ENCODE measurements at places on chromosomes 5 and 9.

- DNase-seq: no peak
These were observed 166.6 kb upstream of the GAS1 start for GRCh38 chr9:87113874-87114273.

DNA sequence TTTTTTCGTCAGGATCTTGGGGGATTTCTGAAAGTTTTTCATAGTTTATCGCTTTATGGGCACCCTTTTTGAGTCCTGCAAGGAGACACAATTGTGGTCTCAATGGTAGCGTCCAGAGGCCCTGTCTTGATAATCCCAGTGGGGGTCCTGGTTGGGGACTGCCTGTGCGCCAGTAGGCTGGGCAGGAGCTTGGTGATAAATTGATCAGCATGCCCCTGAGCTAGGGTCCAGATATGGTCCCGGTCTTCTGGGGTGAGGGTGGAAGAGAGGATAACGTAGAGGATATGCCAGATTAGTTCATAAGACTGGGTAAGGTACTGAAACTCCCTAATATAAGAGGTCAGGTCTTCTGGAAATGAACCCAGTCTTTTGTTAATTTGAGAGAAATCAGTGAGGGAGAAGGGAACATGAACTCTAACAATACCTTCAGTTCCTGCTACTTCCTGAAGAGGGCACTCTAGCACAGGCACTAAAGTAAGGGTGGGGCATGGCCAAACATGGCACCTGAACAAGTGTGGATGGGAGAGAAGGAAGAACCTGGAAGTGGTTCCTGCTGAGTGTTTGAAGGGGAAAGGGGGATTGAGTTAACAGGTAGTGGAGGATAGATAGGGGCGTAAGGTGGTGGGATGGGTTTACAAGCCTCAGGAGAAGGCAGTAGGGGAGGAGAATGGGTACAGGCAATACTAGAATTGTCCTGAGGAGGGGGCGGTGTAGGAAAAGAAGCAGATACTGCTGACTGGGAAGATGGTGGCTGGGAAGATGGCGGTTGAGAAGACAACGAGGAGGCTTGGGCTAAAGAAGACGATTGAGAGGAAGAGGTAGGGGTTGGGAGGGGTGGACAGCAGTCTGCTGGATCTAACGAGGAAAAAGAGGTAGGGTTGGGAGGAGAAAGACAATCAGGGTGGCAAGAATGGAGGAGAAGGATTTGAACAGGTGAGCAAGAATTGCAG lies 33.8 kb upstream of the ANXA2R start:
- no peak for DNase-seq

DNA sequence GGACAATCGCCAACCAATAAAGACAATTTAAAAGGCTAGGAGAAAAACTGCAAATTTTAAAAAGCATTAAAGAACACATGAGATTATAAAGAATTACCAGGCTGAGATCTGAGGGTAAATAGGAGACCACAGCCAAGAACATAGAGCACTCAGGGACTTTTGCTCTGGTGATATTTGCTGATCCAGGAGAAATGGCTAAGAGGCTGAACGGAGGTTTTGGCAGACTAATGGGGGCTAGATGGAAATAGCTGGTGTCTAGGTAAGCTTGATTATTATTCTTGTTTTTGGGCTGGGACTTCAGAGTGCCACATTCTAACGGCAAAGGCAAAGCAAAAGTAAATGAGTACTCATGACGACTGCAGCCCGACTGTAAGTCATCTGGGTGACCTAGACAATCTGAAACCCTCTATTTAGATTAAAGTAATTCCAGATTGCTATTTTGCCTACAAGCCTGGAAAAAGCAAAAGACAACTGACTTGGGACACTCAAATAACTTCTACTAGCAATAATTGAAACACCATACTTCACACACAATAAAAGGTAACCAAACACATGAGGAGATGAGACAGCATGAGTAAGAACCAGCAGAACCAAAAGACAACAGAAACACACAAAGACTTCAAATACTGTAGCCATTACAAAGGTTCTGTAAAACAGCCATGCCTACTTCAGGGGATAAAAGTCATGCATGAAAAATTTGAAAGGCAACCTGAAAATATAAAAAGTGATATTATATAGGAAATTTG lies 68.8 kb downstream of the JAKMIP2 start:
- DNase-seq: no peak

DNA sequence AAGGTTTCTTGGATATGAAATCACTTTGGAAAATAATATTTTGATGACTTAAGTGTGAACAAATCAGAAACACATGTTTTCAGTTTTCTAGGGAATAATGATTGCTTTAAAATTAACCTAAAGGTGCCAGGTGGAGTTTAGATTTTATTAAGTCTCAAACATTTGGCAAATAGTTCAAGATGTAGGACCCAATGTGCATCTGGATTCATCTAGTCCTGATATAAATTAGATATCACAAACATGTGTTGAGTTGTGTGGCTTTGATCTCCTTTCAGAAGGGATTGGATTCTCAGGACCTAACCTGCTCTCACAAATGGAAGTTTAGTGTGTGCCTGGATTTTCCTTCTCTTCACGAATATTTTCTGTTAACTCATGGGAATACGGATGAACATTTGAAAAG lies 291.4 kb upstream of the ISL1 start:
- DNase-seq: no peak

- DNase-seq: no peak
These were observed 39.4 kb downstream of the NNT start for GRCh38 chr5:43642428-43642827.

DNA sequence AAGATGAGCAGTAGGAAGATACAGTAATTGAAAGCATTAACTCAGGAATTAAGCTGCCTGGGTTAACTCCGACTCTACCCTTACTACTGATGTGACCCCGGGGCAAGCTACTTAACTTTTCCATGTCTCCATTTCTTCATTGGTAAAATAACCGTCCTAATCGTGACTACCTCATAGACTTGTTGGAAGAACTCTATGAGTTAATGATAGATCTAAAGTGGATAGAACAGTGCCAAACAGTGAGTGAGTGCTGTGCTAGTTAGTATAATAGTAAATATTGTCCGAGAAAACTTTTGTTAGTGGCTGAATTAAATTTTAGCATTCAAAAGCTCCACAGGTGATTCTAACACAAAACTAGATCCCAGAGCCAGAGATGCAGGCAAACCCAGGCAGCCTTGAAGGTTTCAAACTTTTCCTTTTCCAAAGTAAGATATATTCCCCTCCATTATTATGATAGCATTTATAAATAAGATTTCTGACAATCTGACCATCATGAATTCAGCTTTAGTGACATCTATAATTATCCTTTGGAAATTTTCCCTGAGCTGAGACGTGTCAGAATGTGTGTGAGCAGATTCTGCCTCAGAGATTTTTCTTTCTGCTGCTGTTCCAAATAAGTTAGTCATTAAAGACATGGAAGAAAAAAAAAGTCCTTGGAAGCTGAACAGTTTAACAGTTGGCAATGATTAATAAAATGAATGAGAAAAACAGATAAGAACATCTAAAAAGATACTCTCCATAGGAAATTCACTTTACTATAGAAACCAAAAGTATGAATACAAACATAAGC lies 369.5 kb downstream of the PRELID2 start:
- peak; percentile 37 for DNase-seq

DNA sequence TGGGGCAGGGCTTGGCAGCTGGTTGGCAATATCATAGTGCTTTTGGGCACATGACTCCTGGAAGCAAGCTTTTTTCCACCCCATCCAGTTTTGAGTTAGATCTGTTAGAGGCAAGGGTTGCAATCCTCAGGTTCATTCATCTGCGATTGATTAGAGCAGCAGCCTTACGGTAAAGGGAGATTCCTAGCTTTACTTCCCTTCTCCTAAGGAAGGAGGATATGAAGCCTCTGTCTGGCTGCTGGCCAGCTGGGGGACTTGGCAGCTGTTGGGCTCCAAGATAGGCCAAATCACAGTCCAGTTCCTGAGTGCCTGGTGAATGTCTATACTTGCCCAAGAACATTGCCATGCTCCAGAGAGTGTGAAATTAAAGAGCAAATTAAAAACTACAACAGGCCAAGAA lies 113.4 kb upstream of the CCNH start:
- DNase-seq: no peak

DNA sequence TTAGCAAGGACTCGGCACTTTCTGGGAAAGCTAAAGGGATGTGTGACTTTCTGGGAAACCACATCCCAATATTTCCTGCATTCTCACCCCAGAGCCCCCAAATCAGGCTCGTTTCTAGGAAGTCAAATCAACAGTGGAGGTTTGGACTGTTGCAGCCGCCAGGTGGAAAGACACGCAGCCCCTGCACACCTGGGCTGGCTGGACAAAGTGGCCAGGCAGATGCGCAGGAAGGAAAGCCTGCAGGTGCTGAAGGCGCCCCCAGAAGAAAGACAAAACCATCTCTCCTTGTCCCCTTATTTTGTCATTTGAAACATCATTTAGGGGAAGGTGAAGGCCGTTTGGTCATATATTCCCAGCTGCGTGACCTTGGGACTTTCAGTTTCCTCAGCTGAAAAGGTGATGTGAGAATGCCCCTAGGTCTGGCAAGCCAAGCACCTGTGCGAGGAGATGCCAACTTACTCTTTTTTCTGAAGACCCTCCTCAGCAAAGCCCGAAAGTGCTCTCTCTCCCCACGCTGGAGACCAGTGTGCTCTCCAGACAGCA lies 97.9 kb upstream of the CPEB4 start:
- DNase-seq: no peak

- DNase-seq: no peak
These were observed 16.7 kb upstream of the UBQLN1 start for GRCh38 chr9:83724436-83724835.

GRCh38 chr5:1364211-1364610 lies 19.3 kb upstream of the CLPTM1L start:
- no peak for DNase-seq

- DNase-seq: no peak
These were observed 36.7 kb upstream of the ARRDC3 start for GRCh38 chr5:91419571-91420537.

DNA sequence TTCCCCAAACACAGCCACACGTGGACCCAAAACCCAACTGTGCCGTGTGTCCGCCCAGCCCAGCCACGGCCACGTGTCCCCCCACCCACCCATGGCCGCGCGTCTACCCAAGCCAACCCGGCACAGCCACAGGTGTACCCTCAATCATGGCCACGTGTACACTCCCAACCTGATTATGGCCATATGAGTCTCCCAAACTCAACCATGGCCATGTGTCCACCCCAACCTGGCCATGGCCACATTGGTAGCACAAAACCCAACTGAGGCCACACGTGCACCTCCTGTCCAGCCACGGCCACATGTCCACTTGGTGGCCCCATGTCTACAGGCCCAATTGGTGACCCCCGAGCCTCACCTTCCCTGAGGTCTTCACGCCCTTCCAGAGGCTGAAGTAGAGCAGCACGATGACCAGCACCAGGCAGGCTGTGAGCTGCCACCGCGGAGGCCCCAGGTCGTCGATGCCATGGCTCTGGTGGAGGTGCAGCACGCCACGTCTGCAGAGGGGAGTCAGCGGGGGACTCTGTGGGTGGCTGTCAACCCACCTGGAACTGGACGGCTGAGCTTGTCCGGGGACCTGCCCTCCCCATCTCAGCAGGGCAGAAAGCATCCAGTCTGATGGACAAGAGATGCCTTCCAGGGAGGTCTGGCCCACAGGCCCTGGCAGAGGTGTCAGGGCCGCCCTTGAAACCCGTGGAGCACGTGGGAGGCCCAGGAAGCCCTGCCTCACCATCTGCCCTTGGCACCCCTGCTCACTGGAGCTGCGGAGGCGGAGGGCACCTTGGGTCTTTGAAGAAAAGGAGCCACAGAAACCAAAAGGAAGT lies 23.5 kb downstream of the SLC6A3 start:
- no peak for DNase-seq
